ENCODE measurements at places on chromosomes 3 and 15.

DNA sequence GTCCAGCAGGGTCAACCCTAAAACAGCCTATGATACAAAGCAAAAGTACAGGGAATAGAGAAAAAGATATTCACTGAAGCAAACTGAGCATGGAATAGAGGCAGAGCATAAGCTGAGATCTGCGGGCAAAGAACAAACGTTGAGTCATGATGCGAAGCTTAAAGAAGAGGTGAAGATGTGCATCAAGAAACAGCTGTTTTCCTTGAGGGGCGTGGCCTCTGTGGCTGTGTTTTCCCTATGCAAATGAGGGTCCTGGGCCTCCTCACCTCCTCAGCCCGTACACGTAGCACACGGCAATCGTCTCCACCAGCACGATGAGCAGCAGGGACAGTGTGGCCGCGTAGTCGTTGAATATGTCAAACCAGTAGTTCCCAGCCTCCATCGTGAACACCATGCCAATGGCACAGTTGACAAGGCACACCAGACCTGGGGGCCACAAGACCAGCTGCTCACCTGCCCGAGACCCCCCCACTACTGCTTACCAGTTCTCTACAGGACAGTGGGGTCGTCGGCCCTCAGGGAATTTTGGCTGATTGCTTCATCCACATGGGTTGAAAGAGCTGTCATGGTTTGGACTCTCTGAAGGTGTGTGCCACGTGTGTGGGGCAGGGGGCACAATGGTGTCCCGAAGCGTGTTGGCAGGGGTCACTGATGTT is 33.6 kb downstream of the SLC6A20 start:
- DNase-seq: no peak

- no peak for DNase-seq
These were observed 60.9 kb downstream of the MORC1 start for GRCh38 chr3:109057056-109057455.

GRCh38 chr3:23991683-23992628 is 46.9 kb downstream of the NR1D2 start:
- DNase-seq: peak; percentile 70

DNA sequence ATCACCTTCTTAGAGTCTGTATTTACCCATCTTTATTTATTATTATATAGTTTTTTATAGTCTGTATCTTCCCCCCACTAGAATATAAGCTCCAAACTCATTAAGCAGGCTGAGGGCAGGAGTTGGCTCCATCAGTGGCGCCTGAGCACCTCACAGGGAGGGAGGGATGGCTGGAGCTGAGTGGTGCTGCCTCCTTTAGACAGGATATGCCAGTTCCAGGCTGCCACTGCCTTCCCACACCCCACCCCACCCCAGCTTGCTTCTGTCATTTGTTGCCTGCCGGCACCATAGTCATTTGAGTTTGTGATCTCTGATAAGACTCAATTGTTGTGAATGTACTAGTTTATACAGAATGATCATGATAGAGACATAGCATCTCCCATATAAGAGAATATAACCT is 85.5 kb downstream of the KLHL25 start:
- no peak for DNase-seq

DNA sequence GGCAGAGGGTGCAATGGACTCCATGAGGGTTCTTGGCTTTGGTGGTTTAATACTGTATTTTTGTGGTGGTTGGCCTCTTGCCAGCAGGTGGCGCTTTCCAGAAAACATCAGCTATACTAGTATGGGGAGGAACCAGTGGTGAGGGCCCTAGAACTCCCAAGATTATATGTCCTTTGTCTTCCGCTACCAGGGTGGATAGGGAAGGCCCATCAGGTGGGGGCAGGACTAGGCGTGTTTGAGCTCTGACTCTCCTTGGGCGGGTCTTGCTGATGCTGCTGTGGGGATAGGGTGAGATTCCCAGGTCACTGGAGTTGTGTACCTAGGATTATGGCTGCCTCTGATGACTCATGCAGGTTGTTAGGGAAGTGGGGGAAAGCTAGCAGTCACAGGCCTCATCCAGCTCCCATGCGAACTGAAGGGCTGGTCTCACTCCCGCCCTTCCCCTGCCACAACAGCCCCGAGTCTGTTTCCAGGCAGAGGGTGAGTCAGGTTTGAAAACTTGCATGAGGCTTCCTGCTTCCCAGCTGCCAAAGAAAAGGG is 357.7 kb downstream of the OTOL1 start:
- DNase-seq: peak; percentile 91

GRCh38 chr3:24220859-24221657 is 273.6 kb downstream of the THRB start:
- DNase-seq: peak; percentile 91

- DNase-seq: peak; percentile 30
These were observed 45.0 kb upstream of the WWTR1 start for GRCh38 chr3:149702691-149703441.

DNA sequence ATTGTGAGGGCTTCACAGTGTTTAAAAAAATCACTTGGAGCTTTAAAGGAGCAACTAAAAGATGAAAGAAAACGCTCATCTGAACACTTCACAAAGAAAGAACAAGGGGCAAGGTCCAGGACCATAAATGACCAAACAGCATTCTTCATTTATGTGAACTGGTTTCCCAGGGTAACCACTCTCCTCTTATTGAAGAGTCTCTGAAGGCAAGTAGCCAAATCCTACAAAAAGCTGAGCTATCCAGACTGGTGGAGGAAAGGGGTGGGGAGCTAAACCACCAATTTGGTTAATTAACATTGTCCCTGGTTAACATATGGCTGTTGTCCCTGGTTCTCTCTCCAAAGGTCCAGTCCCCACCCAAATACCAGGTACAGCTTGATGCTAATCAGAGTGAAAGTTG is 58.1 kb downstream of the OSBPL10 start:
- no peak for DNase-seq

DNA sequence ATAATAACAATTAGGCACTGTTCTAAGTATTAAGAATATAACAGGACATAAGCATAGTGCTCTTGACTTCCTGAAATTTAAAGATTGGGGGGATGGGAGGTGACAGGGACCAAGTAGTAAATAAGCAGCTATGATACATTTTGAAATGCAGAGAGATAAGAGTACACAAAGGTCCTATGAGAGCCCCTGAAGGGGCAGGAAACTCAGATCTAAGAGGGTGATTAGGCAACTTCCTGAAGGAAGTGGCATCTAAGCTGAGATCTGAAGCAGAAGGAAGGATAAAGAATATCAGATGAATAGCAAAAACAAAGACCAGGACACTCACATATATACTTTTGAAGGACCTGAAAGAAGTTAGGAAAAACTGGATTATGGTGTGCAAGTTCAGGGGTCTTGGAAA is 415.2 kb upstream of the FRG2C start:
- DNase-seq: no peak

DNA sequence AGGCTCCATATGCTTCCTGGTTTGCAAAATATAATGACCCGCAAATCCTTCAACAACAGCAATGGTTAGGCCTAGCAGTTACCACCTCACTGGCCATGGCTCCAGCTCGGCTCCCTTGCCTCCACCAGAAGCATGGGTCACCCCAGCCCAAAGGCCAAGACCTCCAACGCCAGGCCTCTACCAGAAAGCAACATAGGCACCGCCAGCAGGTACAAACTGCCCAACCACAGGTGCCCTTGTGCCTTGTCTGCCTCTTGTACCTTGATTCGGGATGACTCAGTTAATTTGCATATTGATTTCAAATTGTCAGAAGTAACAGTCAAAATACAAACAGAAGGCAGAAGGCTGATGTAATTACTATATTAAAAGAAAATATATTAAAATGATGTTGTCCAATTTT is 124.7 kb downstream of the IL5RA start:
- DNase-seq: no peak
